ENCODE measurements at places on chromosomes 6 and 20. TPM values are rescaled to one million over a fixed set of nuclear protein-coding genes. Genes with fewer than 3 reads are reported as not detected.

Gene BAG2
- total RNA-seq: 6.8 TPM

Gene NXT1
- 74.5 TPM for total RNA-seq

Gene SMOC2
- 0.03 TPM for total RNA-seq

Gene FAM83B
- total RNA-seq: 0.02 TPM

Gene IRF4
- 0.26 TPM for total RNA-seq

Gene C6orf52
- 2.4 TPM for total RNA-seq

Gene HS3ST5
- not detected for total RNA-seq

Gene RIPPLY2
- total RNA-seq: 0.49 TPM

Gene MLIP
- total RNA-seq: not detected

Gene SSTR4
- 0.86 TPM for total RNA-seq

Gene EYS
- total RNA-seq: 0.11 TPM

Gene KCNQ5
- total RNA-seq: 1.3 TPM

Gene COL9A1
- total RNA-seq: 0.06 TPM

Gene EPHA7
- 0.03 TPM for total RNA-seq

Gene AIG1
- 23.9 TPM for total RNA-seq

Gene ESR1
- total RNA-seq: not detected

Gene SCRT2
- not detected for total RNA-seq

Gene IL20RA
- not detected for total RNA-seq

Gene BTNL2
- not detected for total RNA-seq

Measured in A549 treated with AZD2906 at 1 μM for 4 hours (cell line).